ENCODE measurements at places on chromosomes 1 and 21. TPM values are rescaled to one million over a fixed set of nuclear protein-coding genes. Genes with fewer than 3 reads are reported as not detected.

GRCh38 chr1:197813741-197814140 lies 38.5 kb upstream of the DENND1B start:
- no peak for ATAC-seq

DNA sequence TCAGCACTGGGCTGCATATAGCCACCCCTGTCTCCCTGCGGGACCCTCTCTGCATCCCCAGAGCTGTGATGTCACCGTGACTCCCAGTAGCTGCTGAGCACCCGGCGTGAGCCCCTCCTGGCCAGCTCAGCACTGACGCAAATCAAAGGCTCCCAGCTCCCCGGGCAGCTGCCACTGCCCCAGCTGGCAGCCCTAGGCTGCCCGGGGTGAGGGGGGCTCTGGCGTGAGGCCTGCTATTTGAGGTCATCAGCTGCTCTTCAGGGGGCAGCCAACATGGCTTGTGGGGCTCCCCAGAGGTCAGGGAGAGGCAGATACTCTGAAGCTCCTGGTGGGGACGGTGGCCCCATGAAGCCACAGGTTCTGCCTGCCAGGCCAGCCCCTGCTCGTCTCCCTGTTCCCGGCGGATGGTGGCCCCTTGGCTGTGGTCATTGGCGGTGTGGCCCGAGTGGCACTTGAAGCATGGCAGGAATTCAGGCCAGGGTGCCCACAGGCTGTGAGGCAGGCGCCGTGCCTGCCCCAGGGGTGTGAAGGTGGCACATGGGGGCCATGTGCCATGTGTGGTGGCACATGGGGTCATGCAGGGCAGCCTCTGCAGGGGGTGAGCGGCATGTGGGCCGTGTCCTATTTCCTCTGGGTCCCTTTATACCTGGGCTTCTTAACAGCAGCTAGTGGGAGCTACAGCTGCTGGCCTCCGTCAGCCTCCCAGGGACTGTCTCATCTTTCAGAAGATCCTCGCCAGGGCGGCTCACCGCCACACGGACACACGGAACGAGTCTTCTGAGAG lies 85.4 kb downstream of the SIK1 start:
- no peak for ATAC-seq

GRCh38 chr1:174800216-174800851 lies 199.4 kb upstream of the CACYBP start:
- ATAC-seq, result no peak

GRCh38 chr1:162025541-162025940 lies 1.9 kb upstream of the OLFML2B start:
- ATAC-seq, result no peak

DNA sequence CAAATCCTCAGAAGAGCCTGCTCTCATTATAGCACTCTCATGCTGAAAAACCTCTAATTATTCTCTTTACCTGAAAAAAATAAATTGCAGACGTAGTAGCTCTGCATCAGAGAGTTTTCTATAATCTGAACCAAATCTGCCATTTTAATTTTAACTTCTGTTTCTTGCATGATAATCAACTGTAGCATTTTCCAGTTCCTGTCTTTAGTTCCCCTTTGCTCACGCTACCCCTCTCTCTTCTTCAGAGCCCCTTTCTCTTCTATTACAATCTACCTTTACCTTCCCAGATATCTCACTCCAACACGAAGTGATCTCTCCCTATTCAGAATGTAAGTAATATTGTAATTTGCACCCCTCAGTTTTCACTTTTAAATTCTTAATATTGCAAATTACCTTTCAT lies 31.4 kb downstream of the FMO1 start:
- ATAC-seq, result no peak

- no peak for ATAC-seq
Observed at GRCh38 chr1:167723707-167724323, 2.0 kb downstream of the MPZL1 start.

Gene S100A9
- 697 TPM for total RNA-seq

Gene MYBPH
- not detected for total RNA-seq
